KBM-7 (cell line): ENCODE measurements at places on chromosomes 2 and 18.
A peak's percentile ranks its signal among the peaks of the same experiment; 100 is the strongest.

DNA sequence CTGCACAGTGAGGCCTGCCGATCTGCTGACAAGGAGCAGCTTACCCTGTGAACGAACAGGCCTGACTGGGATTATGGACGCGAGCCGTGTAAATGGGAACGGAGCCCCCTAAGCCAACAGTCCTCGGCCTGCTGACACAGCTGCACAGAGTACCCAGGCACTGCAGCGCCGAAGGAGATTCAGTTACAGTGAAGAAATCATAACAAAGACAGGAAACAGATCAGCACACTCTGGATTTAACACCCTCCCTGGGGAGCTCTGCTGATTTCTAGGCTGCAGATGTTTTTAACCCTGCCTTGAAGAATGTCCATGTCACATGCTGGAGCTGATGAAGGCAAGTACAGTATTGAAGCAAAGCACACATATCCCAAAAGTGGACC lies 43.4 kb downstream of the COLEC12 start:
- DNase-seq: peak; percentile 46

DNA sequence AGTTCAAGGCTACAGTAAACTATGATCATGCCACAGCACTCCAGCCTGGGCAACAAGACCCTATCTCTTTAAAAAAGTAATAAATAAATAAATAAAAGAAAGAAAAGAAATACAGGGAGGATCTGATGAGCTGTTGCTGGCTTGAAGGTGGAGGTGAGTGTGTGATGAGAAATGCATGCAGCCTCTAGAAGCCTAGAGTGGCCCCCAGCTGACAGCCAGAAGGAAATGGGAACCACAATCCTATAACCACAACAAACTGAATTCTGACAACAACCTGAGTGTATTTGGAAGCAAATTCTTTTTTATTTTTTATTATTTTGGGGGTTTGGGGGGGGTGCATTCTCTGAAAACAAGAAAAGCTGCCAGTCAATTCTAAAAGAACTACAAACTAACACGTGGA lies 14.6 kb downstream of the NOL10 start:
- DNase-seq: peak; percentile 22

GRCh38 chr2:128409326-128410034 lies 90.8 kb upstream of the HS6ST1 start:
- DNase-seq: no peak

DNA sequence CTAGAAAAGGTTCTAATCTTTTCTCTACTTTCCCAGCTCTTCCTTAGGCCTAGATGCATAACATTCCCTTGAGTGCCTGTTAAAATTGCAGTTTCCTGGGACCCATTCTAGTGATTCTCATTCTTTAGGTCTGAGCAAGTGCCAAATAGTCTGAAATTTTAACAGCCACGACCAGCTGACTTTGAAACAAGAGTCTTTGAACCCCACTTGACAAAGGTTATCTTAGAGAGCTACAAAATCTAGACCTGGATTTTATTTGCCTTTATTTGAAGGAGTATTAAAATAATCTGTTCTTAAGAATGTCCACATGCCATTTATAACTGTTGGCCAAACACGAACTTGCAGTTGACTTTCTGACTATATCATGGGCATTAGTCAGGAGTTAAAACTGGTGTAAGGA lies 110.2 kb upstream of the LHCGR start:
- DNase-seq: no peak

GRCh38 chr2:33209976-33210375 lies 263.2 kb downstream of the LTBP1 start:
- DNase-seq: no peak

DNA sequence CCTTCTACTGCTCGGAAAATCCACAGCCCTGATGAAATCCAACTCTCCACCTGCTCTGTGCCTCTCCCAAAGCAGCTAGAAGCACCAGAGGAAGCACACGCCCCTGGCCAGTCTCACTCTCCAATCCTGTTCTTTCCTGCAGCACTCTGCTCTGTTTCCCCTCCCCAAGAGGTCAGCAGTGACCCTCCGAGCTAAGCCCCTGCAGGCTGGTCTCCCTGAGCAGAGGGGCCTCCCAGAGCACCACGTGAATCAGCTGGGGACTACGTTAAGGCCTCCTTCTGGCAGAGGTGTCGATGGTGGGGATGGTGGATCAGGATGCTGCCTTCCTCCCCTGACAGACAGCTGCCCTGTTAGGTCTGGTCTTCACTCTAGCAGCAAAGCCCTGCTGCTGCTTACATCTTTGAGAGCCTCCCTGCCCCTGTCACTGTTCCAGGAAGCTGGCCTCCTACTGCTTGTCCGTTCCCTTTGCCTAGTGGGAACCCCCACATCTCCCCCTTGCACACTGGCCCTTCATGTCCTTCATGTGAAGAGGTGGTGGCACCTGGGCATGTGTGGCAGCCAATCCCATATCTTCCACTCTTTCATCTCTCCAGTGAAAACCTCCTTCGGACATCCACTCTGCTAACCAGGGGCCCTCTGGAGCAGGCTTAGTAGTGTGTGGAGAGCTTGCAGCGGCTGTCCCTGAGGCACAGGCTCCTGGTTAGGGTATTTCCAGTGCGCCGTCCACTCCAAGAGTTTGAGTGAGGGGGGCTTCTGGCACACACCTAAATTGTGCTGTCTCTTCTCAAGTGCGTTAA lies 307.5 kb upstream of the HS6ST1 start:
- DNase-seq: no peak

DNA sequence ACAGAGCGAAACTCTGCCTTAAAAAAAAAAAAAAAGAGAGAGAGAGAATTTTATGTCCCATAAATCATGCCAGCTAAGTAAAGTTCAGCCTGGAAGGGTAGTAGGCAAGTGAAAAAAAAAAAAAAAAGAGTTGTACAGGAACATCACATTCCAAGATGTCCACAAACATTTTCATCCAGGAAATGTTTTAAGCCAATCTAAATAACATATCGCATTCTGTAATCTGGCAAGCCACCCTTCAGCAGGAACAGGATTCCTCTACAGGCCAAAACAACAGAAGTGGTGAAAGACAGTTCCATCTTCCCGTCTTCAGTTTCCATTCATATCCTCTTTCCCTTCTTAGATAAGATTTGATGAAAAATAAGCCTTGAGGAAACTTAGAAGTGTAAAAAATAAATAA lies 1108.1 kb upstream of the DDX18 start:
- no peak for DNase-seq

- no peak for DNase-seq
Observed at GRCh38 chr18:61975526-61976326, 82.9 kb upstream of the RNF152 start.

DNA sequence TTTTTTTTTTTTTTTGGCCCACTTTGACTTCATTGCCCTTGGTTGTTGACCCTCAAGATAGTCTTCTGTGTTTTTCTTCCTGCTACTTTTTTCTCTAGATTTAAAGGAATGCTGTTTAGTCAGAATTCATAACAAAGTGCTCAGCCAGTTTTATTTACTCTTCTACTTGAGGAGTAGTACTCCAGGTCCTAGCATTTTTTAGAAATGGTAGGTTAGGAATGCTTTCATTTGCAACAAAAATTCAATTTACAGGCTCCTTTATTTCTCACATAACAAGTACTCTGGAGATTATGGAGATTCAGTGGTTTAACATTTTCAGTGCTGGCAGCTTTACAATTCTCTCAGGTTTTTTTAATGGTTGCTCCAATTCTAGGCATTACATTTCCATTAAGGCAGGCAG lies 58.2 kb downstream of the KIAA1328 start:
- peak; percentile 9 for DNase-seq

GRCh38 chr18:63216516-63217311 lies 102.9 kb downstream of the BCL2 start:
- DNase-seq: no peak

DNA sequence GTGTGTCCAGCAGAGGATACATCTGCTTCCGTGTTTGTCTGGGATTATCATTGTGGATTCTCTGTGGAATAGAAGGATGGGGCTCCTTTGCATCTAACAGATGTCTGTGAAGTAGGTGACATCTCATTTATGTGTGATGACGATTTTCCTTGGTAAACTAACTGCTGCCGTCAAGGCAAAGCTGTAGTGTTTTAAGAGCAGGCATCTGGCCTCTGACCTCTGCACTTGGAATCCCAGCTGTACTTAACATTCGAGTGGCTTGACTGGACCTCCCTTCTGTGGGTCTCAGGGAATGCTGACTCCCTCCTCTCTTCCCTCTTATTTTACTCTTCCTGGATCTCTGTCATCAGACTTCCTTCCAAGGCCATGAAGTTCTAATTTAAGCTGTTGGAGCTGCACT lies 56.4 kb downstream of the DCDC2C start:
- no peak for DNase-seq

DNA sequence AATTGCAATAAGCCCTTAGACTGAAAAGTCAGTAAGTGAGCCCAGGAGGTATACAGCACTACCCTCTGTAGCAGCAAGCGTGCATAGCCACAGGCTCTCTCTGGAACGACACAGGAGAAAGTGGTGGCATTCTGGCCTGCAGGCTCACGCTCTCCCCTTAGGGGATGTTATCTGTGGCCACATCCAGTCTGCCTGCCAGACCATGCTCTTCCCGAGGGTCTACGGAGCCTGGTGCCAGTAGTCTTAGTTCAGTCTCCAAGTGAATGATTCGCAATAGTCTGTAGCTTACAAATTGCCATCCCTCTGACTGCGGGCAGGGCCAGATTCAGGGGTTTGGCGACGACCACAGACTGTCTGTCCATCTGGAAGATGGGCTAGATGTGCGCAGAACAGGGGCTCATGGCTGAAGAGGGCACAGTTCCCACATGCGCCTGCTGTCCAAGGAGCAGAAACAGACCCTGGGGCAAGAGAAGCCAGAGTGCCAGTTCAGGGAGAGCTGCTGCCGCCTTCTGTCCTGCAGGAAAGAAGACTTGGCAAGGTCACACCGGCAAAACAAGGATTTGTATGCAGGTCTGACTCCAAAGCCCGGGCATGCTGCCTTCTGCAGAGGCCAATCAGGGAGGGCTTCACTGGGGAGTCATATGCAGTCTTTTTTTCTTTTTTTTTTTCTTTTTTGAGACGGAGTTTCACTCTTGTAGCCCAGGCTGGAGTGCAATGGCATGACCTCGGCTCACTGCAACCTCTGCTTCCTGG lies 3.5 kb upstream of the KLF11 start:
- DNase-seq: no peak

GRCh38 chr2:182977463-182977862 lies 60.8 kb downstream of the NCKAP1 start:
- DNase-seq: no peak

DNA sequence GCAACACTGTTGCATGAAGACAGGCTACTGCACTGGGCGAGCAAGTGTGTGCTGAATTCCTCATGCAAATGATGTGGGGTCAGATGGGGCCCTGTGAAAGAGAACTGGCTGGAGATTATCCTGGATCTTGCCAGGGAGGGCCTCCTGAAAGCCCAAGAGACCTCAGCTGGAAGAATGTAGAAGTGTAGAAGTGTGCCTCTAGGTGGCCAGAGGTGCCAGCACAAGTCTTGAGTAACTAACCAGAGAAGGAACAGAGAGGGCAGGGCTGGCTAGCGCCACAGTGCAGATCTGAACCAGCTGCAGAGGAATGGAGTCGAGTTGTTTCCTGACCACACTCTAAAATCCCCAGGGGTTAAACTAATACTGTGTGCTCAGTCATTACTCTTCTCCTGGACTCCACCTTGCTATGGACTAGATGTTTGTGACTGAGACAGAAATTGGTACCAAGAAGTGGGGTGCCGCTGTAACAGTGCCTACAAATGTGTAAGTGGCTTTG lies 399.3 kb downstream of the LRATD1 start:
- DNase-seq: no peak

DNA sequence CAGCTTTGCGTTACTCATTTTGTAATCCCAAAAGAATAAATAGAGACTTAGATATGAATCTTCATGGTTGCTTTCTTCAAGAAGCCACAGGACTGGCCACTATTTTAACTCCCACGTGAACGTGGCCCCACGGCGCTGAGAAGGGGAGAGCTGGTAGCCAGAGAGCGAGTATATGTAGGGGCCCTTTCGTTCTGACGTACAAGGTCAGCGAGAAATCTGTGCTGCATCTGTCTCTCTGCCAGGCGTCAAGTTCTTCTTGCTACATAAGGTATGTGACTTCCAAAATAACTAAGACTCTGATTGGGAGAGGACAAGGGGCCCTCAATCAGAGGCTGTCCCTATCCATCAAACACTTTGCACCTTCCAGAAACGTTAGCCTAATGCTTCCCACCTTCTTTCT lies 149.2 kb downstream of the PLEKHA3 start:
- no peak for DNase-seq

DNA sequence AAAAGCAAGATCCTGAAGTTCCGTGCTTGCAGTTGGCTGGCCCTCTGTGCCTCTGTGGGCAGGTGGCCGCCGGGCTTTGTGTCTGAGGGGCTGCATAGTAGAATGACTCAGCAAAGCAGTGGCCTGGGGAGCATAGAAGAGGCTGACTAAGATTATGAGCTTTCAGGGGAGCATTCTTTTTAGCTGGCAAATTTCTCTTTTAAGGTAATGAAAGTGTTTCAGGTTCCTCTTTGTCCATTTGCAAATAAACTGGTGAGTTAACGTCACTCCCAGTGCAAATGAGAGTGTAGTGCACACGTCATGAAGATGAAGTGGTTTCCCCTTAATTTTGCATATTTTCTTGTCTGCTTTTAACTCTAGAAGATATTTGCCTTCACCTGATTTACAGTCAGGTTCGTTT lies 98.6 kb downstream of the BCL2L11 start:
- no peak for DNase-seq

GRCh38 chr2:20488201-20488641 lies 41.3 kb downstream of the RHOB start:
- DNase-seq: no peak

GRCh38 chr2:182860858-182861257 lies 5.6 kb downstream of the FRZB start:
- no peak for DNase-seq

- DNase-seq: no peak
Observed at GRCh38 chr2:187978356-187978755, 313.3 kb upstream of the GULP1 start.

DNA sequence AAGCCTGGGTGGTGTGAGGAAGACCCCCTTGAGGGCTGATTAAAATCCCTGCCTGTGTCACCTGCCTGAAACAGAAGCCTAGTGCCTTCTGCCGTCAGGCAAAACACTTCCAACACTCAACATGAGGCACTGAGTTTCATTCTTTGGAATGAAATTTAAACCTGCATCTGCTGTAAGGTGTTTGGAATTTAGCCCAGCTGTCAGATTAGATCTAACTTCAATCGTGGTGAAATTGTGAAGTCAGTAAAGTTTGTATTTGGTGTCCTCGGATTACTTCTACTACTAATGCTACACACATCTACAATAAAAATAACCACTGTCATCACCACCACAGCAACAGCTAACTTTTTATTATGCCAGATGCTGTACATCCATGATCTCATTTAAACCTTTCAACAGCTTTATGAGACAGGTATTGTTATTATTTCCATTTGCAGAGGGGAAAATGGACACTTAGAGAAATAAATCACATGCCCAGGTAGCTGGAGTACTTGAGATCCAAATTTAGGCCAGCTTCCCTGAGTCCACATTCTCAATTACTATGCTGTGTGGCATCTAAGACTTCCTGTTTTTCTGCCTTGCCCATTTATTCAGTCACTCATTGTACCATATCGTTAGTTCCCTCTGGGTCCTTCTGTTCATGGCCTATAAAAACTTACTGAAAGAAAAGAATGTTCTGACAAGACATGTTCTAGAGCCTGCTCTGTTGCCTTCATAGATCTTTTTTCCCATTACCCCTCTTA lies 98.2 kb upstream of the GCFC2 start:
- no peak for DNase-seq
